ENCODE measurements at places on chromosomes 16 and 17. TPM values are rescaled to one million over a fixed set of nuclear protein-coding genes. Genes with fewer than 3 reads are reported as not detected.

ENPP7 gene
- total RNA-seq: not detected

ZP2 gene
- not detected for total RNA-seq

TOX3 gene
- total RNA-seq: 29.4 TPM

TM4SF5 gene
- total RNA-seq: not detected

HOXB2 gene
- not detected for total RNA-seq

ITGAX gene
- total RNA-seq: 1.3 TPM

TLCD3B gene
- 24.4 TPM for total RNA-seq

ITGAD gene
- total RNA-seq: not detected

KRT33B gene
- total RNA-seq: not detected

ZNF423 gene
- 12.5 TPM for total RNA-seq

SPATA22 gene
- 1.3 TPM for total RNA-seq

CEP20 gene
- total RNA-seq: 22.2 TPM

TBX6 gene
- total RNA-seq: 0.31 TPM

ICAM2 gene
- 6.6 TPM for total RNA-seq

SLC52A1 gene
- total RNA-seq: not detected

NPTX1 gene
- 19.7 TPM for total RNA-seq

CD300LF gene
- total RNA-seq: not detected

VASN gene
- 1.9 TPM for total RNA-seq

ZMYND15 gene
- total RNA-seq: not detected

GAST gene
- not detected for total RNA-seq

CTRB1 gene
- not detected for total RNA-seq

KCNJ16 gene
- total RNA-seq: 2.5 TPM

BICDL2 gene
- 0.31 TPM for total RNA-seq

ARL6IP1 gene
- 375 TPM for total RNA-seq
